ENCODE measurements at places on chromosomes 6 and 20.

DNA sequence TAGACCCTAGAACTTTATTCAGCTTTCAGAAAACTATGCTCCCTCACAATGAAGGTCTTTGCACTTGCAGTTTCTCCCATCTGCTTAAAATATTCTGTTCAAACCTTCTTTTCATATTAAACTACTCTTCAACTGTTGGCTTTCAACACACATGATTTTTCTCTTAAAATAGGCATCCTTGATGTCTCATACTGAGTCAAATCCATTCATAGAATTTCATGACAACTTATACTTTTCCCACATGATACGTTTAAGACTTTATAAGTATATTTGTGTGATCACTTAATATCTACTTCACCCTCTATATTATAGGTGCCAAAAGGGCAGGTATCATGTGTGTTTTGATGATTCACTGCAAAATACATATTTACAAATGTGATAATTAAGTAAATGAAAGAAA is 412.5 kb downstream of the MMUT start:
- DNase-seq, result no peak

- DNase-seq, result no peak
Measured at GRCh38 chr6:35719404-35719829, 17.4 kb upstream of the ARMC12 start.

GRCh38 chr6:26556263-26557070 is 18.3 kb downstream of the HMGN4 start:
- DNase-seq, result peak; percentile 93

DNA sequence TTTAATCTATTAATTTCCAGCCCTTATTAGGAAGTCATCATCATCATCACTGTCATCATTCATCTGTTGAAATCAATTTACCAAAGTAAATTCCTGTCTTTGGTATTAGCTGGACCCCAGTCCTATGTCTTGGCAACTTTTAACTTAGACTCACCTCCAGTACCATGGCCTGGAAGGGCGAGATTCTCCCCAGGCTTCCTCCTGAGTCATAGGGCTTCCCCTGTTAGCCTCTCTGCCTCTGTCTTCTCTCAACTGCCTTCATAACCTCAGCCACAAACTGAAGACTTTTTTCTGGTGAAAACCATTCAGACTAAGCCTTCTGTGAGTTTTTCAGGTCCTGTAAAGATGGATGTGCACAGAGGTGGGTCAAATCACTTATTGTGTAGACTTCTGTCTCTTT is 95.0 kb downstream of the NKAIN2 start:
- DNase-seq, result no peak

- DNase-seq, result no peak
Measured at GRCh38 chr6:137166247-137167098, 7.0 kb downstream of the IL22RA2 start.

GRCh38 chr6:162852840-162853577 is 125.2 kb downstream of the PACRG start:
- DNase-seq, result no peak

- no peak for DNase-seq
Measured at GRCh38 chr20:59650418-59650817, 46.1 kb downstream of the PHACTR3 start.

DNA sequence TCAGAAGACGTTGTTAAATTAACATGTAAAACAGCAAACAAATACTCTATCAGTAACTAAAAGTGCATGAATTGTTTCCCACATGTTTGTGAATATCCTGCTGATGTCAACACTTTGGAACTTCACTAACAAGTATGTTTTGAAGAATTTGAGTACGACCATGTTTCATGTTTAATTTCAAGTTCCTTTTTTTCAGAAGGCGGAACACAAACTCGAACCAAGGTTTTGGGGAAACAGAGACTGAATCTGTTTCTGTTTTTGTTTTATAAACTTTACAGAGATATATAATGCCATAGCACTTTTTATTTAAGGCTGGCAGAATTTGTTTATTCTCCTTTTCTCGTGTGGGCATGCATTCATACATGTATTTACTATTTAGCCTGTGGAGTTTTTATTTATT is 509.3 kb upstream of the CITED2 start:
- no peak for DNase-seq

- DNase-seq, result peak; percentile 79
Measured at GRCh38 chr20:63978319-63979228, 868 bp downstream of the SAMD10 start.

DNA sequence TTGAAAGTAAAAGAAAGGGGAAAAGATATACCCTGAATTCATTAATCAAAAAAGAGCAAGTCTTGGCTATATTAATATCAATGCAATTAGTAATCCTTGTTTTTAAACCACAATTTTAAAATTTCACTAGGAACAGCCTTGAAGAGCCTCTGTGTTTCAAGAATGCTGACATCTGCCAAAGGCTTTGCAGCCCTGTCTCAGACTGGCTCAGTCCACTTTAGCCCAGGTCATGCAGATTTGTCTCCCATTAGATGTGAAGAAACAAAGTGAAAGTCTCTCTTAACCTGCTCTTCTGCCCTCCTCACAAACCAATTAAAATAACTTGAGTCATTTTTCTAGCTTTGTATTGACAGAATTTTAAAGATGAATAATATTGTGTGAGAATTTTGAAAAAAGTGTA is 102.7 kb upstream of the CARMIL1 start:
- DNase-seq, result no peak

DNA sequence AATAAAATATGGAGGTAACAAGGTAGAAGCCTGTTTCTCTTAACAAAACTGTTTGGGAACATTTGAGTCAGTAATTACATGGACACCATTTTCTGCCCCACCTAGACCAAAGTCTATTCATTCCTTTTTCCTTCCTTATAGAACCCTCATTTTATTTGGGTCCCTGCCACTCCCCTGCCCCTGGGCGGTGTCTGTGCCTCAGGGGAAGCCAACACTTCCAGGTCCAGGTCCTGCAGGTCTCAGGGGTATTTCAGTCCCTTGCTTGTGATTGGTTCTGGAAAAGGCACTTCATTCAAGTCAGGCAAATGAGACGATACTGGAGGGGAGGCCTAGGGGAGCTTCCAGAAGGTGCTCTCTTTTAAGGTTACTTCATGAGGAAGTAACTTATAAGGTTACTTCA is 42.3 kb downstream of the SLC35D3 start:
- no peak for DNase-seq

DNA sequence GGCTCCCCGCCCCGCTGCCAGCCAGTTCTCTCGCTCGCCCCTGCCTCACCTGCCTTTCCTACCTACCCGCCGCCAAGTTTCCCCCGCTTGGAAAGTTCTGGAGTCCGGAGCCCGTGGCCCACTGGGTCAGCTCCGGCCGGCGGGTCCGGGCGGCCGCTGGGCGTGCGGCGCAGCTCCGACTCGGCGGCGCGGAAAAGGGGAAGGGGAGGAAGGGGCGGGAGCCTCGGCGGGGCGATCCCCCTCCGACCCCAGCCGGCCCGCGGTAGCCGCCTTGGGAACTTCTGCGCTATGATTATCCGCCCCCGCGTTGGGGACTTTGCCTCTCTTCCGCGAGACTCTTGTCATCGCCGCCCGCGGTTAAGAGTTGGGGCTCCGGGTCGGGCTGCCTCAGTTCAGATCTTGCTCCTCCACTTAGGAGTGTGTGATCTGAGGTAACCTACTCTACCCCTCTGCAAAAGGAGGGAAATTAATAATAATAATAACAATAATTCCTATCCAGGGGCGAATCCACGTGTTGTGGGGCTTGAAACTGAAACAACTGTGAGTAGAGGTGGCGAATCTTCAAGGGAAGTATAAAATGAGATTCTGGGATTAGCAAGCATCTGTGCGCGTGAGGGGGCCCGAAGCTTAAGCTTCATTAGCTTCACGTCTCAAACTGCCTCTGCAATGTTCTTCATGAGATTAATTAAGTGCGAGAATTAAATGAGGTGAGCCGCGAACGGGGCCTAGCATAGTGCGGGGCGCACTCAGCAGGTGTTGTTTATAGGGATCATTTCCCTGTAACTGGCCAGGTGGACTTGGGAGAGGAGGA is 30.8 kb downstream of the SF3B5 start:
- no peak for DNase-seq

DNA sequence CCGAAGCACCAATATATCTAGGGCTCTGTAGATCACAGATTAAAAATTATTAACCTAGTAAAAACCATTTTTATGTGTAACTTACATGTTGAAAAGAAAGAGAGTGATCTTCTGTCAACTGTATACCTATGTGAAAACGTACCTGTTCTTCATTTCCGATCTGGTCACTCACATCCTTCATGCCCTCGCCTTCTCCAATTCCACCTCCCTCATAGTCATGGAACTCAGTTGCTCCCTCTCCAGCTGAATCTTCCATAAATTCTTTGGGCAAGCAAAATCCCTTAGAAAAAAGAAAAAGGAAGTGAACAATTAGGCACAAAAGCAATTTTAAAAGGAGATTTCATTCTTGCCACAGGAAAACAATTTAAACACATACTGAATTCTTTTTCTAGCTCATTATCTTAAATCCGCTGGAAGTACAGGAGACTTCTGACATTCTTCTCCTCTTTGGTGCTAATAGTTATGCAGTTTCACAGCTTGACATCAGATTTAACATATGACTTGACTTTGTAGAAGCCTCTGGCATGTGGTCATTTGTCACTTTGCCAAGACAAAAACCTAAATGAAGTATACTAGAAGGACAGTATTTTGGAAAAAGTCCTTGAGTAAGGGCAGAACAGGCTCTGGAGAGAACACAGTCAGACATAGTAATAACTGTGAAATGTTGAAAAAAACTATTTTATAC is 29.5 kb upstream of the LYRM2 start:
- DNase-seq, result no peak

DNA sequence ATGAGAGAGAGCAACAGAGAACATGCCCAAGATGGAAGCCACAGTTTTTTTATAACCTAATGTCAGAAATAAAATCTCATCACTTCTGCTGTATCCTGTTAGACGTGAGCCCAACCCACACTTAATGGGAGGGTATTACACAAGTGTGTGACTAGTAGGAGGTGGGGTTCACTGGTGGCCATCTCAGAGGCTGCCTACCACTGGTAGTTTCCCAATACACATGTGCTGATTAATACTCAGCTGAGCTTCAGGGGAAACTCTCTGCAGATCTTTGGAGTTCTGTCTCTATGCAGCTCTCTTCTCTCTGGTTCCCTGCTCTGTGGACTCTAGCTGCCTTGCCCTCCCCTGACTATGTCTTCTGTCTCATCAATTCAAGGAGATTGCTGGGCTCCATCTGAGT is 35.7 kb downstream of the CNBD2 start:
- no peak for DNase-seq

DNA sequence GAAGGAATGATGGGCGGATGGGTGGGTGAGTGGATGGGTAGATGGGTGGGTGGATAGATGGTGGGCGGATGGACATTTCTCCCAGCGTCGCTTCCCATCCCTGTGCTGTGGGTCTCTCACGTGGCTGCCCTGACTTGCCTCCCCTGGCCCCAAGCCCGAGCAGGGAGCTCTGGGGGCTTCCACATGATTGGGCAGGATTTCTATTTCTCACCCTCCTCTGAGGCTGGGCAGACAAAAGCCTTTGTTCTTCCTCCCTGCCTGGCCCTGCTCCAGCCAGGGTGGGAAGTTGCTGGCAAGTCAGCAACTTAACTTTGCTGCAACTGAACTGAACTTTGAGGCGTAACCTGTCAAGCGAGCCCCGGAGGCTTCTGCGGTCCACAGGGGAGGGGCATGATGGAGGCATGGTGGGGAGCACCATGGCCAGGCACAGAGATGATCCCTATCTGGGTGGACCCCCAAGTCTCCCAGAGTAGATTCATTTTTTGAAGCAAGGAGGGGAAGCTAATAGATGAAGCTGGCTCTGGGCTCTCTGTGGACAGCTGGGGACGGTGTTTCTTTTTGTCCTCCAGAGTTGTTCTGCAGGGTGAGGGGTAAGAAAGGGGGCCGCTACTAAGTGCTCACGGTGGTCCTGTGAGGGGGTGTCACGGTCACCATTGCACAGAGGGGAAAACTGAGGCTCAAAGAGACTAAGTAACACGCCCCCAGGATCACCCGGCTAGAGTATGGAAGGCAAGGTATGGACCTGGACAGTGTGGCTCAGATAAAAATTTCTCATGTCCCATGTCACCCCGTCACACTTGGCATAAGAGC is 140.1 kb downstream of the CEBPB start:
- peak; percentile 79 for DNase-seq

DNA sequence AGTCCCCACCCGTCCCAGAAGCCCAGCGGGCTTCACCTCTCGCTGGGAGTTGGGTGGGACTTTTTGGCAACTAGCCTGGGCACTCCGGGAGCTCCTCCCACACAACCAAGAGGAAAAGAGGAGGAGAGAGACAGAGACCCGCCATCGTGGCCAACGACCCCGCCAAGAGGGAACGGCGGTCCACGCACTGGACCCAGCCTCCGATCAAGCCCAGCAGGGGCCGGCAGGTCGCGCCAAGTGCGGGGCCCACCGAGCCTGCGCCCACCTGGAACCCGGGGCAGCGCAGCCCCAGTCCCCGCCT is 3.0 kb upstream of the TMEM14C start:
- DNase-seq, result no peak

DNA sequence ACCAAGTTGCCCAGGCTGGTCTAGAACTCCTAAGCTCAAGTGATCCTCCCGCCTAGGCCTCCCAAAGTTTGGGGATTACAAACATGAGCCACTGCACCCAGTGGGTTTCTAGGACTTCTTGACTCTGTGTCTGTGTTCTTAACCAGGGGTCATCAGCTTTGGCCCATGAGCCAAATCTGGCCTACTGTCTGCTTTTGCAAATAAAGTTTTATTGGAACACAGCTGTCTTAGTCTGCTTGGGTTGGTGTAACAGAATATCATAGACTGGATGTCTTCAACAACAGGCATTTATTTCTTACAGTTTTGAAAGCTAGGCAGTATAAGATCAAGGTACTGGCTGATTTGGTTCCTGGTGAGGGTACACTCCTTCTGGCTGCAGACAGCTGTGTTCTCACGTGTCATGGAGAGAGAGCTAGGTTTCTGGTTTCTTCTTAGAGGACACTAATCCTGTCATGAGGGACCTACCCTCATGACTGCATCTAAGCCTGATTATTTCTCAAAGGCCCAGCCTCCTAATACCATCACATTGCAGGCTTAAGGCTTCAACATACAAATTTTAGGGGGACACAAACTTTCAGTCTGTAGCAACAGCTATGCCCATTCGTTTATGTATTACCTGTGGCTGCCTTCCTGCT is 23.3 kb downstream of the ARFGEF2 start:
- no peak for DNase-seq

DNA sequence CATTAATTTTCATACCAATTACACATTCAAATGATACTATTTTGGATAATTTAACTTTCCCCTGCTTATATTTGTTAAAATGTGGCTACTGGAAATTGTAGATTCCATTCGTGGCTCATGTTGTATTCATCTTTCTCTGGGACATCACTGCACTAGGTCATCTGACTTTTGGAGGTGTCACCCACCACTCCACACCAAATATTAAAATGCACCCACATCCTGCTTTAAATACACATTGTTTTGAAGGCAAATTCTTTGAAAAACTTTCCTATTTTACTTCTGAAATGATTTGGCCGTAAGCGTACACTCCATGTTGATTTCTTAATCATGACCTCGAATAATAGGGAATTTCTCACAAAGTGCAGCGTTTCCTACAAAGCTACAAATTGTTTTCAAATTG is 8.7 kb upstream of the RBM38 start:
- DNase-seq, result no peak

- no peak for DNase-seq
Measured at GRCh38 chr6:2920671-2921112, 17.6 kb upstream of the SERPINB9 start.

Measured in HepG2 (cell line).